ENCODE measurements at places on chromosomes 1 and 21.

DNA sequence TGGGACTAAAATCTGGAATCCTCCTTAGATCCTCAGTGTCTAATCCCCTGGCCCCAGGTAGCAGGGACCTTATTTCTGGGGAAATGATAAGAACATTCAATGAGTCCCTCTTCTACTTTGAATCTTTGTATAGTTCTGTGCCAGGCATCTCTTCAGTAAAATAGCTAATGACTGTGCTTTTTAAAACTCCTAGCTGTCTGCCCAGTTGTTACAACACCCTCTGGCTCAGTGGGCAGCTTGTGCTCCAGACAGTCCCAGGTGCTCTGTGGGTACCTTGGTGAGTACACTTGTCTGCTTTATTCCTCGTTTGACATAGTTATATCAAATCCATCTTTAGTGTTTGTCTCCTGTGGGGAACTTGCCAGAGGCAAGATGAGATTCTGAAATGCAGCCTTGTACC is 18.0 kb downstream of the TGFB2 start:
- DNase-seq = no peak

DNA sequence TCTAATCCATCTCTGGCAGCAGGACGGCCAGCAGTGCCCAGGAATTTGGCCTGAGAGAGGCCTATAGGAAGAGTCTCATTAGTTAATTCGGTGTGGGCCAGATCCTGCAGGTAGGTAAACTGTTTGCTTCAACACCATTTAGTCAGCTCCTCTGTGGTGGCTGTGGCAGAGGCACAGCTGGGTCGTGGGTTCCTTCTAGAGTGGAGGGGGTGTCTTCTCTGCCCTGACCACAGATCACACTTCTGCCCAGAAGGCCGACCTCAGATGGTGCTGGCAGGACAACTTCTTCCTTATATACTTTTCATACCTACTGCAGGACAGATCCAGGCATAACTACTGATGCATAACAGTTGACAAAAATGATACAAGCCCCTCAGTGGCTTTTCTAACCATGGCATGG is 281.4 kb downstream of the RPS6KC1 start:
- DNase-seq = no peak

DNA sequence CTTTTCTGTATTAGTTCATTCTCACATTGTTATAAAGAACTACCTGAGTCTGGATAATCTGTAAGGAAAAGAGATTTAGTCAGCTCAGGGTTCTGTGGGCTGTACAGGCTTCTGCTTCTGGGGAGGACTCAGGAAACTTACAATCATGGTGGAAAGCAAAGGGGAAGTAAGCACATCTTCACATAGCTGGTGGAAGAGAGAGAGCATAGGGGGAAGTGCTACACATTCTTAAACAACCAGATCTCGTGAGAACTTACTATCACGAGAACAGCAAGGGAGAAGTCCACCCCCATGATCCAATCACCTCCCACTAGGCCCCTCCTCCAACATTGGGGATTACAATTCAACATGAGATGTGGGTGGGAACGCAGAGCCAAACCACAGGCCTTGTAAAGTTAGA is 37.9 kb upstream of the AHCTF1 start:
- no peak for DNase-seq

DNA sequence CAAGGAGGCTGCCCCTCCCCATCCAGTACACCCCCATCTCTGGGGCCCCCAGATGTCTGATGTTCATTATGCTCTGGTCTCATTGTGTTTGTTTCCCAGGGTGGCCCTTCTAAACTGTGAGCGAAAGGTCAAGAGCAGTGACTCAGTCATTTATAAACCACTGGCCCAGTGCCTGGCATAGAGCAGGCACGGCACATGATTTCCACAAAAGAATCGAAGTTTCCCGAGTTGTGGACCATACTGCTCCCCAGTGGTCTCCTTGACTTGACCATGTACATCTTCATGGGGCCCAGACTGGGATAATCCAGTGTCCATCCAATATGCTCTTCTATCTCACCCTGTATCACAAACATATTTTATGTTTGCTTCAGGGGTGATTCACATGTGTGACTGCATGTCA is 153.3 kb downstream of the NR5A2 start:
- DNase-seq = no peak

- DNase-seq = no peak
Observed at GRCh38 chr1:228873709-228874108, 138.4 kb downstream of the RHOU start.

- DNase-seq = no peak
Observed at GRCh38 chr1:203934651-203935050, 73.3 kb downstream of the SNRPE start.

DNA sequence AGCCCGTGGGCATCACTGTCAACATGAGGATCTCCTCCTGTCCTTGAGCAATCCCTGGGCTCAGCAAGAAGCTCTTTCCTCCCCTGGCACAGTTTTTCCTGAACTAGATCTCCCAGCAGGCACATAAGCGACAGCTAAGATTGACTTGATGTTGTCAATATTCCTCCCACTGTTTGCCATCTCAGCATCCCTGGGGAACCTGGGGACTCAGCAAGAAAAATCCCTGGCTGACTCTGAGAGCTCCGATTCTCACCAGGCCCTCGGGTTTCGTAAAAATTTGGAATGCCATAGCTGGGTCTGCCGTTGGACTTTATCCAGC is 687.2 kb downstream of the MATN1 start:
- DNase-seq = no peak

DNA sequence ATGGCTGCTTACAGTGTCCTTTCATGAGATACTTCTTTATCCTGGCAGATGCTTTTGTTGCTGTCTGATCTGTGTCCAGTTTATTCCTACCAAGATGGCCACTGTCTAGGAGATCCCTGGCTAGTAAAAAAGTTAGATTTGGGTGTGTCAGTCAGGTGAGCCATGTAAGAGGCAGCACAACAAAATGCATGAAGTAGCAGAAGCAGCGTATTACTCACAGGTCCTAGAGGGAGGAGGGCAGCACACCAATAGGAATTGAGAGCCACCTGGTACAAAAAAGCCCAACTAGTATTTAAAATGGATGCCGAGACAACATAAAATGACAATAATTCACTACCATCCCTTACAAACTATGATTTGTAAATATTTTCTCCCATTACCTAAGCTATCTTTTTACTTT is 22.8 kb upstream of the ZNF697 start:
- no peak for DNase-seq

- no peak for DNase-seq
Observed at GRCh38 chr1:45809761-45810160, 6.3 kb downstream of the MAST2 start.

DNA sequence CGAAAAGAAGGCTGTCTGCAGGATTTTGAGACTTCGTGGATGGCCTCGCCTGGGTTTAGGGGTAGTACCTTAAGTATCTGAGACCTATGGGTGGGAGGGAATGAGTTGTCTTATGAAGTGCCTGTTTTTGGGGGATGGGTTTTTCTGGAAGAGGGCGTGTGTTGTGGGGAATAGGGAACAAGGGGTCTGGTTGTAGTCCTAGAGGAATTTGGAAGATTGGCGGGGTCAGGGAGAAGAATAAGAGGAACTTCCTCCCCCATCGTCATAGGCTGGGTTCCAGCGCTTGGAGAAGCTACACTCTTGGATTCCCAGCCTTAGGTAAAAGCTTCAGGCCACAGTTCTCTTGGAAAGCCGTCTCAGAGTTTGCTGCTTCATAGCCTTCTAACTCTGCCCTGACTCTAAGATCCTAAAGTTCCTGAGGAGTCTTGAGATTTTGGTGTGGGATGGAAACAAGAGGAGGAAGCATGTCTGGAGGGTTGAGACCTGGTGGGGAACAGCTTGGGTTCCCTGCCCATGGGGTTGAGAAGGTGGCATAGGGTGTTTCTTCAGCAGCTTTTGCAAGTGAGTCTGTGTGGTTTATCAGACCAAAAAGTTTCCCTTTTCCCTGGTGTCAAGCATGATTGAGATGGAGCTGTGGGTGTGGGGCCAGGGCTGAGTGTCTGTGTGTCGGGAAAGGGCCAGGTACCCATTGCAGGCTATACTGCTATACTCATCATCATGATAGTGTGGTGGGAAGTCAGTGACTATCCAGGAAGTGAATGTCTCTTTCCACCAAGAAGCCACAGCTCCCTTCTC is 1.8 kb downstream of the VANGL2 start:
- DNase-seq = no peak

All from NCI-H2081 (cell line).